Central memory CD8-positive, alpha-beta T cell (primary cell): ENCODE measurements at places on chromosomes 13 and 19.

GRCh38 chr19:4722671-4723594 lies 709 bp downstream of the DPP9 start:
- DNase-seq = no peak

GRCh38 chr19:23436944-23437343 lies 41.7 kb upstream of the ZNF91 start:
- DNase-seq = no peak

GRCh38 chr13:101013245-101013644 lies 338.6 kb upstream of the TMTC4 start:
- DNase-seq = no peak

GRCh38 chr13:111021270-111021669 lies 93.8 kb upstream of the ARHGEF7 start:
- no peak for DNase-seq
